ENCODE measurements at places on chromosomes 13 and 19.

GRCh38 chr13:33525763-33526162 is 240.2 kb upstream of the STARD13 start:
- ATAC-seq, result no peak

- ATAC-seq, result peak; percentile 5
These were observed 2.8 kb downstream of the MAMSTR start for GRCh38 chr19:48716562-48717291.

- no peak for ATAC-seq
These were observed 4.8 kb downstream of the ISYNA1 start for GRCh38 chr19:18433015-18433691.

GRCh38 chr19:52398081-52398441 is 412 bp downstream of the ZNF528 start:
- peak; percentile 74 for ATAC-seq

- ATAC-seq, result no peak
These were observed 15.5 kb upstream of the DCLK1 start for GRCh38 chr13:36146511-36147269.

DNA sequence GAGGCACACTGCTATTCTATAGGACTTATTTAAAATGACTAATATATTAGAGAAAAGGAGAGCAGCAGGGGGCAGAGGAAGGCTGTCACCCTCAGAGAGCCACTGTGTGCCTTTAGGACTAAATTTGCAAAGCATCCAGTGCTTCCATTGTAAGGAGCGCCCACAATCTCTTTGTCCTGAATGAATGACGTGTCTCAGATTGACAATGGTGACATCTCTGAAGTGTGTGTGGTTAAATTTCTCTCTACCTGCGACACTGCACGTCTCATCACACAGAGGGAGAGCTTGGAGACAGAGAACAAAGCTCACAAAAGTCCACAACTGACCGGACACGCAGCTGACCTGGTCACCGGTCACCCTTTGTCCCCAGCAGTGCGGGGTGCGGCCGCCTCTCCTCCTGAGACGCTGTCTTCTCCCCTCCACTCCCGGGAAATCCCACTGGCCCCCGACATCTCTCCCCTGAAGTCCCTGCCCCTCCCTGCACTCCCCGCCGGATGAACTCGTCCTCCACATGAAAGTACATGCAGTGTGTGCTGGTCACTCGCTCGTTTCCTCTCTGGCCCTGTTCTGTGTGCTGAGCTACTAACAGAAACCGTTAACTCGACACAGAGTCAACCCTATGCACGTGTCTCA is 107.2 kb downstream of the RAB20 start:
- ATAC-seq, result no peak

DNA sequence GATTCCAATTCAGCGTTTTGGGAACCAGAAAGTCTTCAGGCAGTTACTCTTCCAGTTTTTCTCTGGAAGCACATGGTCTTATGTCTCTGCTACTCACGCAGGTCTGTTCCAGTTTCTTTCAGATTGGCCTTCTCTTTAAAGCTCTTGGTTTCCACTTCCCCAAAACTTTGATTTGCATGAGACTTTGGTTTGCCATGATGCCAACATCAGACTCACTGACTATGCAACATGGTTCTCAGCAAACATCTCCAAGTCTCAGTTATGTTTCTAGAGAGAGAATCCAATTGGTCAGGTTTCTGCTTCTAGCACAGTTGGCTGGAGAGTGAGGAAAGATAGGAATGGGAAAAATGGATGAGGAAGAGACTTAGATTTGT is 3.1 kb downstream of the AKAP11 start:
- no peak for ATAC-seq

GRCh38 chr13:111876506-111876905 is 190.4 kb upstream of the SOX1 start:
- ATAC-seq, result no peak

DNA sequence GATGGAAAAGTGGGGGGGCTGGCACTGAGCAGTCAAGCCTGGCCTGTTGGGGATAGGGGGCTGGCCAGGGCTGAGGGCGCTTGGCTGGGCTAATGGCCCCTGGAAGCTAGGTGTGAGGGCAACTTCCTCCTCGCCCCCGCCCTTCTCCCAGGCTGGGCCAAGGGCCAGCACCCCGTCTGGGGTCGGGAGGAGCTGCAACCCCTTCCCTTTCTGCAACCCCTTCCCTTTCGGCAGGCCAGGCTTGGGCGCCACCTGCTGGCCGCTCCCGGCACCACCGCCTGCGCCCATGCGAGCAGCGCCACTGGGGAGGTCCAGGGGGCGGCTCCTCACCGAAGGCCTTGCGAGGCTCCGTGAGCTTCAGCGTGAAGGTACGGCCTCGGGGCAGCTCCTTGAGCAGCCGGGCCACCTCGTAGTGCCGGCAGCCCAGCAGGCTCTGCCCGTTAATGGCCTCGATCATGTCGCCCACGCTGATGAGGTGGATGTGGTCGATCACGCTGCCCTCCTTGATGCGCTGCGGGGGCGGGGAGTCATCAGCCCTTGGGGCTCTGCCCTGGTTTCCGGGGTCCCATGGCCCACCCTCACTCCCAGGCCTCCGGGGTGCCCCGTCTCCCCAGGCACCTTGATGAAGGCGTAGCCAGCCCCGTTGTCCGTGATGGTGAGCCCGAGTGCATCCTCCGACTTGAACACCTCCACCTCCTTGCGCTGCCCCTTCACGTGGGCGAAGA is 5.0 kb upstream of the PTGER1 start:
- ATAC-seq, result peak; percentile 56

DNA sequence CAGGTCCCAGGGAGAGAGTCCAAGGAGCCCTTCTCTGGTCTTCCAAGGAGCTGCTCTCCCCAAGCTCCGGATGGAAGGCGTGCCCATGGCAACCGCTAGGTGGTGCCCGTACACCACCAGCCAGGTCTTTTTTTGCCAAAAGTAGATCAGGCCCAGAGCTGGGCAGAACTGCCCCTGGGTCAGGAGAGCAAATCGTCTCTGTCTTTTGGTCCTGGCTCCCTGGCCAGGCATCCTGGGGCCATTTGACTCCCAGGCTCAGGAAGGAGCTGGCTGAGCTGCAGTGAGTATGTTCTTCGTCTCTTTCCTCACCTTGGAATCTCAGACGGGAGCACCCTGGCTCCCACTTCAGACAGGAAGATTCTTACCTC is 24.6 kb upstream of the BCL3 start:
- peak; percentile 95 for ATAC-seq

- ATAC-seq, result no peak
These were observed 302.6 kb downstream of the PCDH9 start for GRCh38 chr13:66927562-66927961.

DNA sequence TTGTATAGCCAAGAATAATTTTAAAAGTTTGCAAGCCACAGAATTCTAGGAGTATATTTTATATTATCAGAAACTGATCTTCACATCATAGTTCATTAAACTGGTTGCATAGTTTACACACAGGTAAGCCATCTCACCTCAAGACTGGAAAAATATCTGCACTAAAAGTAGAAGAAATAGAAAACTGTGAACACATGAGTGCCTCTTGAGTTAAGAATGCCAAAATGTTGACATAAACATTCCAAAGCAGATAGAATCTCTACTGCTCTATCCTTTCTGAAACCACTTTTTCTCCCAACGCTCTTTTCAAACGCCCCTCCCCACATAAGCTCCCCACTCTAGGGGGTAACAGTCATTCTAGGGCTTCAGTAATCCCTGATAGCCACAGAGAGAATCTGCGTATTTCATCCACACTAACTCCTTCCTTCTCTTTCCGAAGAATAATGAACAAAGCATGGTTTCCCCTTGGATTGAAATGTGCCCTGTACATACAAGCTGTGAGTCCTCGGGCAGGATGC is 201.5 kb downstream of the IRS2 start:
- no peak for ATAC-seq

GRCh38 chr13:40236566-40237168 is 429.8 kb downstream of the FOXO1 start:
- ATAC-seq, result no peak

DNA sequence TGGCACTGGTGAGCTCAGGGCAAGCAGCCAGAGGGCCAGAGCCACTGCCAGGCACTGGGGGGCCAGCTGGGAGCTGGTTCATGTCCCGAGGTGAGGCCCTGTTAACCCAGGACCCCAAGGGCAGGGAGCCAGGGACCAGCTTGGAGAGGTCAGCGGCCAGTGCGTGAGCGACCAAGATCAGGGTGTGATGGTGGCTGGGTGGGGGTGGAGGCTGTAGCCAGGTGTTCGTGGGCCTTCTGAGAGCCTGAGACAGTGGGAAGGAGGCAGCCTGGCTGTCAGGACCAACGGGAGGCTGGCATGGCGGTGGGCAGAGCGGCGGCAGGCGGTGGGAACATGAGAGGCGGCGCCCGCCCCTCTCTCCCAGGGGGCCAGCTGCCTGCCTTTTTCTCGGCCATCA is 8.1 kb upstream of the KPTN start:
- ATAC-seq, result no peak

DNA sequence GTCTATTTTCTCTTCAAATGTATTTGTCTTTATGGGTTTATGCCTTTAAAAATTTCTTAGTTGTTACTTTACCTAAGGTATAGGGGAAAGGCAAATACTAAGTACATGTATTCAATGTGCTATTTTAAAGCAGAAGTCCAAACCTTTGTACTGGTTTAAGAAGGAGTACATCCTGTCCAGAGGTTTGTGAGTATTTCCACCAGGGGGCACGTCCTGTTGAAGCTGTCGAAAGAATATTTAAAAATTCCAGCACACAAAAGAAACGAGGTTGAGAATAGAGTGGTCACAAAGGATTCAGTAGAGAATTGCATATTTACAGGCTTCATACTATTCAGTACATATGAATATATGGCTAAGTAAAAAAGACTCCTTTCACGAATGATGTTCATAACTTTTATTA is 59.8 kb downstream of the URI1 start:
- no peak for ATAC-seq

DNA sequence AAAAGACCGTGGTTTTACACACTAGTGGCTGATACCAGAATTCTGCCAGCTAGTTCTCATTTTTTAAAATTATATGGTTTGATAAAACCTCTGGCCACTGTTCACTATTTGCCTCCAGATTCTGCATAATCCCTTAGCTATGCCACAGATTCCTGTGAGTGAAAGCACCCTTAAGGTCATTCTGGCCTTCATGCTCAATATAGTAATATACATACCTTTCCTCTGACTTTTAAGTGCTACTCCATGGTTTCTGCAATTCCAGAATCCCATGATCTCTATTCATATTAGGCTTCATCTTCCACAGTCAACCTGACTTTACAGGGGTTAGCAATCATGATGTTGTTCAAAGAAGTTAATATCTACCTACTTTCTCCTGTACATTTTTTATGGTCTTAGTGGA is 274.1 kb upstream of the EDNRB start:
- ATAC-seq, result peak; percentile 82

DNA sequence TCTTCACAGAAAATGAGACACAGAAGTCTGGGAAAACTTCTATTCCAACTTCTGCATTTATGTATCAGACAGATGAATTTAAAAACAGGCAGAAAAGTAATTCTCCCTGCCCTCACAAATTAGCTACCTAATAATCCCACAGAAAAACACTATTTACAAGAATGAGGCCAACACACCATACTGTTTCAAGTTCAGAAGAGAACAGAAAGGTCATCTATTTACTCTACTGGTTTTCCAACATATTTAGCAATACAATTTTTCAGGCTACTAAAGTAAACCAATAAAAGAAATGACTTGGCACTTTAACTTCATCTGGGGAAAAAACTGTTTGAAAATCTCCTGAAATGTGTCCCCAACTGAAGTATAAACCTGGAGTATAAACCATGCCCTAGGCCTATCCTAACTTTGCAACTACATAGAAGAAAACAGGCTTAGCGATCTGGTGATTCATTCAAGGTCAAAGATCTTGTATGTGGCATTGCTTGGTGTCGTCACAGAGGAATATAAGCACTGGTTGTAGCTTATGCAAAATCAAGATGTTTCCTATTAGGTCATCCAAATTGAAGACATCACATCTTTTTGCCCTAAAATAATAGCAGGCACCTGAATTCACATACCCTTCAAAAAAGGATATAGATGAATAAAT is 20.1 kb upstream of the EBPL start:
- ATAC-seq, result no peak

DNA sequence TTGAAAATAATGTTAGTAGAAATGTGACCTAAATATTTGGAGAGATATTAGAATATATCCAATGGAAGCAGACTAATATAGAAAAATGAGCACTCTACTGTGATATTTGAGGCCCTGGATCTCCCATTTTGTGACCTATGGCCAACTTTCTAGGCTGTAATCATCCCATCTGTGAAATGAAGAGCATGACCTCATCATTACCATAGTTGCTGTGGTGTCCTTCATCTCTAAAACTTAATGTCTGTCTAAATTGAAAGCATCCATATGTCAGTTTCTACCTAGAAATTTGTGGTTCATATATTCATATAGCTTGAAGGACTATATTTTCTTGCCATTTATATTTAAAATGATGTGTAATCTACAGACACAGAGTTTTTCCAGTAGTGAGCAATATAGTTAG is 41.6 kb downstream of the PAN3 start:
- no peak for ATAC-seq

- ATAC-seq, result no peak
These were observed 31.7 kb upstream of the PCDH8 start for GRCh38 chr13:52879950-52880741.

DNA sequence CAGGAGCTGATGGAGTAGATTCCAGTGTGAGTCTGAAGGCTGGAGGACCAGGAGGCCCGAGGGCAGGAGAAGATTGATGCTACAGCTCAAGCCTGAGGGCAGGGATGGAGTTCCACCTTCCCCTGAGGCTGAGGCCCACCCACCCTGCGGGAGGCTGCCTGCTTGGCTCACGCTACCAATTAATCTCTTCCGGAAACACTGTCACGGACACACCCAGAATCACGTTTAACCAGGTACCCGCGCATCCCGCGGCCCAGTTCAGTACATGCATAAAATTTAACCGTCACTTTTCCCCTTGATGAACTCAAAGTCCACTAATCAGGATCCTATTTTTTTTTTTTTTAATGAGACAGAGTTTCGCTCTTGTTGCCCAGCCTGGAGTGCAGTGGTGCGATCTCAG is 5.2 kb upstream of the ZNF628 start:
- no peak for ATAC-seq

All from SK-N-SH treated with all-trans-retinoic acid at 6 μM for 48 hours (cell line).